ENCODE measurements at places on chromosomes 11 and 22. TPM values are rescaled to one million over a fixed set of nuclear protein-coding genes. Genes with fewer than 3 reads are reported as not detected.

DDT gene
- polyA plus RNA-seq, result 73.9 TPM

NTM gene
- polyA plus RNA-seq, result 44.8 TPM

OR10A2 gene
- 0.09 TPM for polyA plus RNA-seq

OR56A1 gene
- polyA plus RNA-seq, result not detected

ENTHD1 gene
- polyA plus RNA-seq, result not detected

NLRP14 gene
- polyA plus RNA-seq, result 0.77 TPM

ZNHIT2 gene
- polyA plus RNA-seq, result 7.8 TPM

C1QTNF4 gene
- polyA plus RNA-seq, result 11.8 TPM

C11orf86 gene
- polyA plus RNA-seq, result 0.07 TPM

NDUFC2 gene
- polyA plus RNA-seq, result 165 TPM

P4HA3 gene
- polyA plus RNA-seq, result 0.90 TPM

DEFB131B gene
- polyA plus RNA-seq, result 0.87 TPM

TIGD3 gene
- polyA plus RNA-seq, result 0.78 TPM

TRPM5 gene
- polyA plus RNA-seq, result 4.0 TPM

OR52E5 gene
- not detected for polyA plus RNA-seq

CHRM1 gene
- polyA plus RNA-seq, result 0.04 TPM

PHLDA2 gene
- polyA plus RNA-seq, result 1.7 TPM

FAT3 gene
- 7.6 TPM for polyA plus RNA-seq

CELSR1 gene
- 29.4 TPM for polyA plus RNA-seq

KRTAP5-2 gene
- 0.42 TPM for polyA plus RNA-seq

C11orf87 gene
- polyA plus RNA-seq, result 0.09 TPM

SLC17A6 gene
- polyA plus RNA-seq, result not detected

SNX32 gene
- 2.3 TPM for polyA plus RNA-seq

SOX6 gene
- polyA plus RNA-seq, result 24.1 TPM

RNF26 gene
- 33.5 TPM for polyA plus RNA-seq

MCHR1 gene
- polyA plus RNA-seq, result 0.30 TPM

KCNK7 gene
- polyA plus RNA-seq, result 0.27 TPM

KDM4E gene
- 0.39 TPM for polyA plus RNA-seq

PC gene
- polyA plus RNA-seq, result 56.3 TPM

KREMEN1 gene
- polyA plus RNA-seq, result 21.5 TPM
